ENCODE measurements at places on chromosomes 3 and 15.
A peak's percentile ranks its signal among the peaks of the same experiment; 100 is the strongest.

DNA sequence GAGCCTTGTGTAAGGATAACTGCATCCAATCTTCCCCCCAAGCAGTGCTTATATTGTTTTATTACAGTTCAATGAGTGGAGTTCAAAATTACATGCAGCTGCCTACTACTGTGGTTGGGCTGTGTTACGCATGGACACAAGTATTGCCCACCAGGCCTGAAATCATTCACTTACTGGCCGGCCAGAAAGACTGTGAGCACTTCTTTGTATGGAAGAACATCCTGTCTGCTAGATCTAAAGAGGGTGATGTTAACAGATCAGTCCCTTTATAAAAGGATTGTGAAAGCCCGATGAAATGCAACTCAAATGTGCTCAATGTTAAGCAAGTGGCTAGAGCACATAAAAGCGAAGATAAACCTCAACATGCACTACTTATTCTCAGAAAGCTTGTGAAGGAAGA, 132.5 kb downstream of the FOXP1 start:
- DNase-seq = no peak

DNA sequence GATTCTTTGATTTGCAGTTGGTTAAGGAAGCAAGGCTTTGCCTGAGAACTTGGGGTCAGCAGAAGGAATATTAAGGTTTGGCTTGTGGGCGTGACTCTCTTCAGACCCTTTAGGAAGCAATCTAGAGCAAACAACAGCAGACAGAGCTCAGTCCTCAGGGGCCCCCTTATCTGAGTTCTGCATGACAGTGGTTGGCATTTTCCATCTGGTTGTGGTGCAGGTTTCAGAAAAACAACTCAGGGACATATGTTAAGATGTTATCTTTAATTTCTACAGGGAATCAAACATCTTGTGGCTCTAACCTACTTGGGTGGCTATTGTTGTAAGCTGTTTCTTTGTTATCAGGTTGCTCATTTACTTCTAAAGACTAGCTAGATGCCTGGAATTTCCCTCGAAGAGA, 141.4 kb downstream of the VPS8 start:
- no peak for DNase-seq

- DNase-seq = no peak
Observed at GRCh38 chr3:32842987-32843386, 25.2 kb downstream of the TRIM71 start.

GRCh38 chr15:67762610-67763368, 62.5 kb upstream of the SKOR1 start:
- peak; percentile 88 for DNase-seq

GRCh38 chr3:52310861-52311575, 5.1 kb upstream of the DNAH1 start:
- DNase-seq = peak; percentile 87

DNA sequence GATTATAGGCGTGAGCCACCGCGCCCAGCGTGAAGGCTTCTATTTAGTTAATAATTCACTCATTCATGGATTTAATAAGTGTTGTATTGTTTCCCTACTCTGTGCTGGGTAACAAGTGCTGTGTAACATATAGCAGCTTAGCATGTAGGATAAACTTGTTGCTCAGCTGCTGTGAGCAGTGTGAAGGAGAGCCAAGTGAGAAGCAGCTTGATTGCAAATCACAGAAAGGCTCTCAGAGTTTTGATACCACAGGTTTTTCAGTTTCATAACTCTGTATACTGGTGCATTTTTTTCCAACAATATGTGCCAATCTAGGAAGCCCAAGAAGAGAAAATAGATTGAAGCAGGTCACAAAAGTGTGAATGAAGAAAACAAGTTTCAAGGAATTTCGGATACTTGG, 48.4 kb downstream of the AGTR1 start:
- no peak for DNase-seq

DNA sequence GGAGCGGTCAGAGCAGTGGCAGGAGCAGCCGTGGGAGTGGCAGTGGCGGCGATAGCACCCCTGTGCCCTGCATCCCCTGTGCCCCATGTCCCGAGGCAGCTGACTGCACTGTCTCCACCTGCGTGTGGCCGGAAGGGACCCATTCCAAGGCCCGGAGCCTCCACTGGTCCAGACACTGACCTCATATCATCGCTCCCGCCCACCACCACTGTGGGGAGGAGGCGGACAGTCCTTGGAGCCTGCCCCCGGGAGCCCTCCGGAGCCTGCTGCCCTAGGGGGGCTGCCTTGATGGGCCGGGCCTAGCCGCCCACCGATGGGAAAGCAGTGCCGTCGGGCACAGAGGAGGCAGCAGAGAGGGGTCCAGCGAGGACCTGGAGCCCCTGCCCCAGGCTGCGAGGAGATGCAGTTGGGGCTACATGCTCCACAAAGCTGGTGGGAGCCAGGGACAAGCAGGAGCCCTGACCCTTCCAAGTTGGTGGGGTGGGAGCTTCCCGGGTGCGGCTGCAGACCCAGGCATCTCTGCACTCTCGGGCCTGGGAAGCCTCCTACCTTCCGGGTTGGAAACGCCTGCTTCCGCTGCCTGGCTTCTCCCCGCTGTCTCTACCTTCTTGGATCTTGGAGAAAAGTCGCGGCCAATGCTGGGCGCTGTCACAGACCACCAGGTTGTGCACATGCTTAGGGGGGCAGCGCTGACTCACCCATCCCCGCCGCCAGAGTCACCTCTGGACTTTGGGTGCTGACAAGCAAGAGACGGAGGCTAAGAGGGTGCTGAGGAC, 283.2 kb upstream of the ROBO1 start:
- DNase-seq = no peak

DNA sequence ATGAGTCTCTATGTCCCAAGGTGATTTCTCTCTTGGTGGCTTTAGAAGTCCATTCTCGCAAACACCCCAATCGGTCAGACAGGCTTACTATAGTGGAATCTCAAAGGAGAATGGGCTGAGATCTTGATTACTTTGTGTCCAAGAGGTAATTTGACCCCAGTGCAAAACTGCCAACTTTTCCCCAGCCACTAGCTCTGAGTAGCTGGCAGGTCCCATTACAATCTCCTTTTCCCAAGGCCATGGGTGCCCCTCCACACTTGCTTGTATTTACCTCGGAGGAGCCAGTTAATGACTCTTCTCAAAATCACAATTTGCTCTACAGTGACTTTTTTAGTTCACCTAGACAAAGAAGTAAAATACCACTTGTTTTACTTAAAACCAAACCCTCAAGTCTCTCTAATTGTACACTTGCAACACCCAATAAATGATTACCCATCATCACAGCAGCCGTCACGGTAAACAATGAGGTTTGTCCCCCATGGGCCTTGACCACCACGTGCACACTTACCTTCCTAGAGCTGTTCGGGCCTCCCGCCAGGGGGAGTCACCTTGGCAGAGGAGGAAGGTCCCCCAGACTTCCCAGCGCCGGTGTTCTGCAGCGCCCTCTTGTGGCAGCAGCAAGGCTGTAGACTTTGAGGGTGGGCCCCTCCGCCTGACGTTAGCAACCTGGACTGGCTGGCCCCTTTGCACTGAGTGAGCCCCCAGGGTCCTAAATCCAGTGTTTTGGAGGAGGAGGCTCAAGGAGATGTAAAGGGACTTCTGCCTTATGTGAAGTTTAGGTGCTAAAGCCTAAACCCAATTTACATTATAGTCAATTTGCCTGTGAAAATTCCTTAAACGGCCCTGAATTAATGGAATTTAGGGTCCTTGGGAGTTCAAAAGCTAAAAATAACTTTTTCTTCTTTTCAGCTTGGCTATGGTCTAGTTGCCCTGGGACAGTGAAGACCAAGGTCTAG, 18.7 kb upstream of the HDAC11 start:
- peak; percentile 90 for DNase-seq

DNA sequence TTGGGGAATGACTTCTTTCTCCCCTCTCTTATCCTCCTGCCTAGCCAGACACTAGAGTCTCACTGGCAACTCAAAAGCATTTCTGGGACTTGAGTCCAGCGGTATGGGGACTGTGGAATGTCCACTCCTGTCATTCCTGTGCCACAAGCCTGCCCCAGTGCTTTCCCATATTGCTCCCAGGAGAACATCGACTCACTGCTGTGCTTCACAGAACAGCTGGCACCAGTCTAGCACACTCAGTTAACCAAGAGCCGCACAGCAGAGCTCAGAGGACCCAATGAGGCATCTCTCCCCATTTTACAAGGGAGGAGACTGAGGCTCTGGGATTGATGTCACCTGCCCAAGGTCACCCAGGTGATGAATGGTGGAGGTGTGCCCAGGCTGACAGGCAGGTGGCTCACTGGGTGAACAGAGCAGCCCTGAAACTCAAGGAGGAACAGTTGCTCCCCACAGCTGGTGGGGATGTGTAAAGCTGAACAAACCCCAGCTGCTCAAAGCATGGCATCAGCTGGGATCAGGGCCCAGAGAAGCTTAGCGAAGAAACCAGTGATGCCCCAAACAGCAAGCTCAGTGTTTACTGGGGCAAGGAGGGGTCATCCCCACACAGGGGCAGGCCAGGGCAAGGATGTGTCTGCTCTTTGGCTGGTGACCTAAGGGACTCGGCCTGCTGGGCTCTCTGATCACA, 35.4 kb upstream of the DUSP7 start:
- DNase-seq = no peak

DNA sequence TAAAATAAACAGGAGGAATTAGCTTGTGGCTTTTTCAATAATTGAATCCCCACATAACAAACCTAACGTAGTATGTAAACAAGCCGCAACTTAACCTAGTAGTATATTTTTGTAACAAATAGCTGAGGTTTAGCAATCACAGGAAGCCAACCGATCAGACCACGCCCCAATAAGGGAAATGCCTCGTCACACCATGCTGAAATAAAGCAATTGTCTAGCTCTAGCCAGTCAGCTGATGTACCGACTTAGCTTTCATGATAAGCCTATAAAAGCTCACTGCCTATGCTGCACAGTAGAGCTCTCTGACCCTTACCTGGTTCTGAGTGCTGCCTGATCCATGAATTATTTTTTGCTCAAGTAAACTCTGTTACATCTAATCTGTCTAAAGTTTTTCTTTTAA, 208.9 kb downstream of the ROBO1 start:
- DNase-seq = no peak

- no peak for DNase-seq
Observed at GRCh38 chr15:73784291-73784690, 31.1 kb upstream of the INSYN1 start.

DNA sequence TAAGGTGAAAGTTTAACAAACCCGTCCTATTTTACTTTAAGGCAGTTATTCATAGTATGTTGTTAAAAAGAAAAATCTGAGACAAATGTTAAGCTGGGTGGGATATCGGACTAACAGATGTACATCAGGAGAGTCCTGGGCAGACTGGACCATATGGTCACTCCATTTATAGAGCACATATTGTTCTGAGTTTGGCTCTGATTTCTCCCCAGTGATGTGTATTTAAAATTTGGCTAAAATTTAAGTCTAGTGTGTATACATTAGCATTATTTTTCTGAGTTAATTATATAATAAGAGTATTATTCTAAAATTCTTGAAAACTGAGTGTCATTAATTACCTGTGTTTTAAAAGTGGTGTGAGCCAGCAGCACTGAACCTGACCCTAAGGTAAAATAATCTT, 6.1 kb downstream of the GMPS start:
- no peak for DNase-seq

DNA sequence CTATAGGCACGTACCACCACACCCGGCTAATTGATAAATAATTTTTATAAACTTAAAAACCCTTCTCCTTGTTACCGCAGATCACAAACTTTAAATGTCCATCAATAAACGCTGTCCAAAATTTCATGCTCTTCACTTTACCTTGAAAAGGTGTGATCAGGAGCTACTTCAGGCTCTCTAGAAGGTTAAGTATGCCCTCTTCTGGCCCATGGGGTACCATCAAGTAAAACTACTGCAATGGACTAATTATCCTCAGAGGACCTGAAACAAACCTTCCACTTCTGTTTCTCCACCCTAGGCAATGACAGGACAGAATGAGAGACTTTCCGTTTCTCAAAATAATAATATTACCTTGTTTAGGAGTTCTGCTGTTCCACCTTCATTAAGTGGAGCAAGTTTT, 9.2 kb downstream of the LZTFL1 start:
- DNase-seq = peak; percentile 53

DNA sequence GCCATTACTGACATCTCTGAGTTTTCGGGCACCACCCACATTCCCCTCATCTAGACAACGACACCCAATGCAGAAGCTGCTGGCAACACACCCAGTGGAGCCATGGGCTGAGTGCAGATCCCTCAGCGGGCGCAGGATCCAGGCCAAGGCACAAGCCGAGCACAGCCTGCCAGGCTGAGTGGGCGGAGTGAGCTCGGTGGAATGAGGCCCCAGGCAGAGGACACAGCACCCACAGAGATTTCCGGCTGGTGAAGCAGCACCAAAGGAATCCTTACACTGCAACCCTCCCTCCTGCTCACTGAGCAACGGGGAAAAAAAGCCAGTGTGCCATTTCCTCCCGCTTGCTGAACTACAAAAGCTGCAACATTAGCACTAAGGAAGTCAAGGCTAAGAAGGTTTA, 34.3 kb downstream of the ZMAT3 start:
- DNase-seq = no peak

DNA sequence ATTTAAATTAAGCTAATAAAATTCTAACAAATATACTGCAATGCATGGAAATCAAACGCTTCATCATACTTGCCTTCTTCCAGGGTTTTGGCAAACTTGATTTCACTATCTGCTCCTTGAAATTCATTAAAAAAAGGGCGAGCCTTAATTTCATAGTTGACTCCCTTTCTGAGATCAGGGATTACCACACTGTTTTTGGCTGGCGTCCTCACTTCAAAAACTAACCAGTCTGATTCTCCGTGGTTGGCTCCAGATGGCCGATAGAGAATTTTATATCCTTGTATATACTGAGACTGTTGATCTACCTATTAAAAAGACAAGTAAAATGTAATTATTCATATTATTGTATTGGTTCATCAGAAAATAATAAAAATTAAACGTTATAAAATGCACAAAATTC, 1106.8 kb downstream of the ROBO1 start:
- DNase-seq = no peak

DNA sequence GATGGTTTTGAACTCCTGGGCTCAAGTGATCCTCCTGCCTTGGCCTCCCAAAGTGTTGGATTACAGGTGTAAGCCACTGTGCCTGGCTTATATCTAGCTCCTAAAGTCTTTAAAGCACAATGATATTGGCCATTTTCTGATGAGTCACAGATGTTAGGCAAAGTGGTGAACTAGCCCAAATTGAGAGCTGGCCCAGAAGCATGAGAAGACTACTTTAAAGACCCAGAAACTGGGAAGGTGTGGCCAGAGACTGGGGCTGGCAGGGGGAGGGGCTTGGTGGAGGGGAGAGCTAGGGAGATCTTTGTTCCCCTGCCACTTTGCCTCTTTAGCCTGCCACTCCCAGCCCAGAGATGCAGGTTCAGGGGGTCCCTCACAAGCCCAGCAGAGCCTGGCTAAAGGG, 21.6 kb downstream of the CHRNA3 start:
- DNase-seq = no peak

DNA sequence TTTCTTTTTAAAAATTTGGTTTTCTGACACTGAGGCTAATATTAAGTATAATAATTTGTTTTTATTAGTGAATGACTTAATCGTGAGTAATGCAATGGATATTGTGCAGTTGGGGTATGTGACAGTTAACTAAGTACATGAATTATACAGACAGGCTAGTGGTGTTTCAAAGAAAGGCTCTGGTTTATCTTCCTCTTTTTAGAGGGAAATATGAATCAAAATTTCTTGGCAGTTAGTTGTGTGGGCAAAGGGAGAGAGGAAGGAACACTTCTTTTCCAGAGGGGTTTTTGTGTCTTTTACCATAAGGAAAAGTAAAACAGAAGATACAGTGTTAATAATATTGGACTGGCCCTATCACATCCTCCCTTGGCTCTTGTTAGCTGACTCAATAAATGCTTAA, 2.7 kb downstream of the ZNF654 start:
- DNase-seq = no peak

- DNase-seq = no peak
Observed at GRCh38 chr3:133941415-133941821, 45.7 kb upstream of the RAB6B start.
